ENCODE measurements at places on chromosomes 16 and 17.

DNA sequence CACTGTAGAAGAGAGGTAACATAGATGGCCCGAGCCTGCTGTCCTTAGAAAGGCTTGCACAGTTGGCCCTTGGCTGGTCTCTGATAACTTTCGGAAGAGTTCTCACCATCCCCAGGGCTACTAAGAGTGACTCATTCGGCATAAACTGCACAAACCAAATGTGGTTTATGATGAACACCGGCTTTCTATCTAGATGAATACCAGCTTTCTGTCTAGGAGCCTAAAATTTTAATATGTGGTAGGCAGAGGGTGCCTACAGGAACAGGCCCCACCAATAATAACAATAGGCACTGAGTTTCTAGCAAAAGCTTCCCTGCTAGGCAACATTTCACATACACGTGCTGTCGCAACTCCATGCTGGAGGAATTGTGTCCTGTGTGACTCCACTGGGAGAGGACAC is 15.4 kb downstream of the CNOT1 start:
- no peak for DNase-seq

DNA sequence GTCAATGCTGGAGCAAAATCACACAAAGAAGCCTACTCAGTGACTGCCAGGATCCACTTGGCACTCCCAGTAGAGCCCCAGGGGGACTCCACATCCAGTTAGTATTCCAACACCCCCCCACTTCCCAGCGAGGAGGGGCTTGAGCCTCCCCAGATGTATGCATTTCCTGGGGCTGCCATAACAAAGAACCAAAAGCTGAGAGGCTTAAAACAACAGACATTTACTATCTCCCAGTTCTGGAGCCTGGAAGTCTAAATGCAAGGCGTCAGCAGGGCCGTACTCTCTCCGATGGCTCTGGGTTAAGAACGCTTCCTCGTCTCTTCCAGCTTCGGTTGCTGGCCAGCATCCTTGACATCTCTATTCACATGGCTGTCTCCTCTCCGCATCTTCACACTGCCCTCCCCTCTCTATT is 23.0 kb upstream of the GNA13 start:
- DNase-seq, result no peak

- no peak for DNase-seq
These were observed 9.9 kb downstream of the ZFP90 start for GRCh38 chr16:68548947-68549346.

GRCh38 chr17:17320188-17320910 is 17.2 kb downstream of the NT5M start:
- no peak for DNase-seq

DNA sequence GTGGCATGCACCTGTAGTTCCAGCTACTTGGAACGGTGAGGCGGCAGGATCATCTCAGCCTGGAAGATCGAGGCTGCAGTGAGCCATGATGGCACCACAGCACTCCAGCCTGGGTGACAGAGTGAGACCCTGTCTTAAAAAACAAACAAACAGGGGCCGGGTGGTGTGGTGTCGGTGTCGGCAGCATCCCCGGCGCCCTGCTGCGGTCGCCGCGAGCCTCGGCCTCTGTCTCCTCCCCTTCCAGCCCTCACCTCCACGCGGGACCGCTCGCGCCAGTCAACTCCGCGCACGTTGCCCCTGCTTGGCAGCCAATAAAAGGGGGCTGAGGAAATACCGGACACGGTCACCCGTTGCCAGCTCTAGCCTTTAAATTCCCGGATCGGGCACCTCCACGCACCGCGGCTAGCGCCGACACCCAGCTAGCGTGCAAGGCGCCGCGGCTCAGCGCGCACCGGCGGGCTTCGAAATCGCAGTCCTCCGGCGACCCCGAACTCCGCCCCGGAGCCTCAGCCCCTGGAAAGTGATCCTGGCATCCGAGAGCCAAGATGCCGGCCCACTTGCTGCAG is 204.7 kb downstream of the CDRT15L2 start:
- DNase-seq, result no peak

GRCh38 chr17:67080804-67081203 is 36.5 kb downstream of the CACNG1 start:
- DNase-seq, result no peak

- DNase-seq, result no peak
These were observed 198.5 kb downstream of the CYLD start for GRCh38 chr16:50940275-50940854.

DNA sequence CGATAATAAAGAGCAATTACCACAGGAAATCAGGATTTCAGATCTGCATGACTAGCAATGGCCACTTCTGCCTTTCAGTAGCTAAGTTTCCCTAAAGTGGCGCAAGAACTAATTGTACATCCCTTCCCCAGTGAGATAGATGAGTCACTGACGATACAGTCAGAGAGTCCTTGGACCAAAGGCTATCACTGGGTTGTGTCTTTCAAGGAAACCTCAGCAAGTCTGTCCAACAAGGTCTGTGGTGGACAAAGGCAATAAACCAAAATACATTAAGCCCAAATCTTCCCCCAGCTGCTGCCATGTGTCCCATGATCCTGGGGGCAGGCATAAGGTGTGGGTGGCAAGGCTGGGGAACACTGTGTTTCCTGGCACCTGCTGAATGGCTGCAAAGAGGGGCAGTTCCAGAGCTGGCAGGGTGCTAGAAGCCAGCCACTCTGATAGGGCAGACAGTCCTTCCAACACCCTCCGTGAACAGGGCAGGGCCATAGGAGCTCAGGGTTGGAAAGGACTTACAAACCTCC is 20.5 kb upstream of the MTMR4 start:
- DNase-seq, result no peak

GRCh38 chr17:16950488-16950887 is 21.4 kb downstream of the TNFRSF13B start:
- DNase-seq, result no peak

DNA sequence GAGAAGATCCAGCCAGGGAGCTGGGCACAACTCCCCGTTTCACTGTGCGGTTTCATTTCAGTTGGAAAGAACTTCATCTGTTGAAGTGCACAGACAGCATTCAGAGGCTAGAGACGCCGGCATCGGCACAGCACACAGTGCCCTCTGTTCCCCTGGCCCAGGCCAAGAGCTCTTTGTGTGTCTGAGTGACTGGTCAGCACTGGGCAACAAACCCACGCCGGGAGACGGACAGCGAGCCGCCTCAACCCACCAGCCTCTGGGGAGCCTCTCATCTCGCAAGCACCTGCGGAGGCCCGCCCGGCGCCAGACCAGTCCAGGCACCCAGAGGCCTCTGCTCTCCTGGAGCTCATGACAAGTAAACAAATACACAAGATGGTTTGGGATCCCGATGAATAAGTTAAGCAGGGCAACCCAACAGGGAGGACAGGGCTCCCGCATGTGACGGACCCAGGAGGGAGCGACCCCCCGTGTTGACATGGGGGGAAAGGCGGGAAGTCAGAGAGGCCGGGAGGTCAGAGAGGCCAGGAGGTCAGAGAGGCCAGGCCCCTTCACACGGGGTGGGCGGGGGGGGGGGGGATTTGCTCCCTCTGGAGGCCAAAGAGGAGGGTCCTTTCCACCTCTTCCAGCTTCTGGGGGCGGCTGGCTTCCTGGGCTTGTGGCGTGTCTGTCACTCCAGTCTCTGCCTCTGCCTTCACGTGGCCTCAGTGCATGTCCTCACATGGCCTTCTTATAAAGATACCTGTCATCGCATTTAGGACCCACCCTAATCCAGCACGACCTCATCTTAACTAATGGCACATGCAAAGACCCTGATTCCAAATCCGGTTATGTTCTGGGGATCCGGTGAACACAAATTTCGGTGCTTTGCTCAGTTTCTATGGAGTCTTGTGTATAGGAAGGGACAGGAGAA is 25.8 kb upstream of the KLHDC4 start:
- DNase-seq, result no peak

DNA sequence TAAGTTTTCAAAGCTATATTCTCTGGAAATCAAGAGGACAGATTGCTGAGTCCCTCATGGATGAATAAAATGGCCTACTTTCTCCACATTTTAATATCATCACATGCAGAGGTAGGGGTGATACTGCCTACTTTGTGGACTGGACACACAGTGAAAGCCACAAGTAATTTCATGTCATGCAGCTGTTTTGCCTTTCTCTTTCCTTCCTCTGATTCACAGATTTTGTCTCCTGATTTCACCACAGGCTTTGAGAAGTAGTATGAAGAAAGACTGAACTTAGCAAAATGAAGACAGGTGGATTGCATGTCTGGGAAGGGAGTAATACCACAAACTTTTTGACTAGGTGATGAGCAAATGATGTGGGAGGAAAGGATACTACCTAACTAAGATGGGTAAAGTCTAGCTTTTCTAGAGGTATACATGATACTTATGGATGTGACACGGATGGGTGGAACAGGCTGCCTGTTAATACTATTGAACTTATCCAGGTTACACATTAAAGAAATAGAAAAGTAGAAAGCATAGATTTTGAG is 478.4 kb upstream of the GOT2 start:
- no peak for DNase-seq

DNA sequence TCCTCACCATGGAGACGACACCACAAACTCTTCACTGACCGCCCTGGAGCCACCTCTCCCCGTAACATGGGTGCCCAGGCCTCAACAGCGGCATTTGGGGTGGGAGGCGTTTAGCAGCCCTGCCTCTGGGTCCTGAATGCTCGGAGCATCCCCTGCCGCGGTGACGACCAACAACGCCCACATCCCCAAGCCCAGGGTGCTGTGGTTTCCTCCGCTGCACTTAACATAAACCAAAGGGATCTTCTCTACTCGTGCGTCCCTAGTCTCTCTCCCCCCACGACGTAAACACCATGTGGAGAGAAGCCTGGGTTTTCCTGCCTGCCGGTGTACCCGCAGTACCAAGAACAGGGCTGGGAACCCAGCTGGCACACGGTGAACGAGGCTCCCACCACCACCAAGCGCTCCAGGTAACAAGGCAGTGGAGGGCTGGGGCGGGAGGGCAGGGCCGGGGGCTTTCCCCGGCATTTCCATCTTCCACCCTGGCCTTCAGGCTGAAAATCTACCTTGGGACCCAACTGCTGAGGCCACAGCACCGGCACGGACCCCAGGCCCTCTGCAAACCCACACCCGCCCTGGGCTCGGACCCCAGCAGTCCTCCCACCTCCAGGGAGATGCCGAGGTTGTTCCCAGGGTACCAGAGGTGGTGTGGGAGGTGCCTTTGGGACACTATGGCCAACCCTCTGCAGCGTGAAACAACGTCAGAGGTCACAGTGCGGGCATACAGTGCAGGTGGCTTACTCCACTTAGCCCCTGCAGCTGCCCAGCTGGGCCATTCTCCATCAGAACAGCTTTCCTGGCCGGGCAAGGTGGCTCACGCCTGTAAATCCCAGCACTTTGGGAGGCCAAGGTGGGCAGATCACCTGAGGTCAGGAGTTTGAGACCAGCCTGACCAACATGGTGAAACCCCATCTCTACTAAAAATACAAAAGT is 54.3 kb downstream of the TIMM22 start:
- DNase-seq, result no peak

GRCh38 chr16:30925632-30925987 is 2.2 kb downstream of the FBXL19 start:
- no peak for DNase-seq

DNA sequence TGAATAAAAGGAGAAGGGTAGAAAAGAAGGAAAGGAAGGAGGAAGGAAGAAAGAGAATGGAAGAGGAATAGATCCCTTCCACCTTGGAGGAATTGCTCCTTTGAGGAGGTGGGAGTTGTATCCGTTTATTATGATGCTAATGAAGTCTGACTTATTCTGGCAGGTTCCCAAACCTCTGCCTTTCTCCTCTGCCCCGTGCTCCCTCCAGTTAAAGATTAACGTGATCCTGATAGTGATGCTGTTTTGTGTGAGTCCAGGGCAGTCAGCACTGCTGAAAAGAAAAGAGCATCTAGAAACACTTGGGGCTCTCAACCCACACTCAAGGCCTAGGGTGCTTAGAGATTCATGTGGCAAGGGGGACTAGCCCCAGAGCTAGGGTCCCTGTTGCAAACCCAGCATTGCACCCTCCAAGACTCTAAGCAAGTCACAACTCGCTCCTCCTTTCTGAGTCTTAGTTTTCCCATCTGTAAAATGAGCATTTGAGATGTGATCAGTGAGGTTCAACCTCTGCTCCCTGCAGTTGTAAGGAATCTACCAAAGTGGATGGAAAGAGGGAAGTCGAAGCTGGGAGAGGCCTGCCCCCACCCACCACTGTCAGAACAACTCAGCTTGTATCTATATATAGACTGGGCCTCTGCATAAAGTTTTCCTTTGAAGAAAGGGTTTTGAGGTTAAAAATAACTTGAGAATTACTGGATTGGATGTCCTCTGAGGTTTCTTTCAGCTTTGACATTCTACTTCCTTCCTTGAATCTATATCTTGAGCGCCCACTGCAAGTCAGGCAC is 46.9 kb upstream of the TMEM132E start:
- no peak for DNase-seq

GRCh38 chr17:46121841-46122485 is 71.3 kb downstream of the KANSL1 start:
- no peak for DNase-seq

- DNase-seq, result no peak
These were observed 297.5 kb downstream of the XYLT1 start for GRCh38 chr16:17173281-17173680.

DNA sequence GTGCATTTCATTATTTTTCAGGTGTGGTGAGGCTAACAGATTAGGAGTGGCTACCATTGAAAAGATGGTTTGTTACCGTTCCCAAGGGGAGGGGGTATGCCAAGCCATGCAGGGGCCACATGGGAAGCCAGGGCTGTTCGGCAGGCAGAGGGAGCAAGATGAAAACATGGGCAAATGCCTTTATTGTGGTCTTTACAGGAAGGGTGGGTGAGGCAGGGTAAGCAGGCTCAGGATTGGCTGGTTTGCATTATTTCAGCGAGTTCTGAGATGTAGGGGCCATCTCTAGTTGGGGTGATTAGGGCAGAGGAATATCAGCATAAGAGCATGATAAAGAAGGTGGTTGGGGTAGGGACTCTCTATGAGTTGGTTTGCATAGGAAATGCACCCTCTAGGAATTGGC is 117.6 kb downstream of the CCT6B start:
- DNase-seq, result no peak

Data from stimulated activated CD4-positive, alpha-beta T cell treated with anti-CD3 and anti-CD28 coated beads, Interleukin-12 subunit alpha, Interleukin-12 subunit beta, amount 100 ng/mL, for 24 hours (primary cell).